ENCODE measurements at places on chromosomes 6 and 20.
A peak's percentile ranks its signal among the peaks of the same experiment; 100 is the strongest.

DNA sequence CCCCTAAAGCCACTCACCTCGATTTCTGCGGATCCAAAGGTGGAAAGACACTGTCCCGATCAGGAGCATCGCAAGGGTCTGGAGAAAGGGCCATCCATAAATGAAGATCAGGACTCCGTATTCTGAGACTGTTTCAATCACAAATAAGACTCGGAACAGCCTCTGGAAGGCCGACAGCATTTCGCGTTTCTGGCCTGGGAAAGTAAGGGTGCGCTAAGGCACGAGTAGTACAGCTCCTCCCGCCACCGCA is 44.6 kb downstream of the DPPA5 start:
- DNase-seq = no peak

GRCh38 chr20:52379723-52380336 is 188.3 kb upstream of the ZFP64 start:
- DNase-seq = peak; percentile 7

DNA sequence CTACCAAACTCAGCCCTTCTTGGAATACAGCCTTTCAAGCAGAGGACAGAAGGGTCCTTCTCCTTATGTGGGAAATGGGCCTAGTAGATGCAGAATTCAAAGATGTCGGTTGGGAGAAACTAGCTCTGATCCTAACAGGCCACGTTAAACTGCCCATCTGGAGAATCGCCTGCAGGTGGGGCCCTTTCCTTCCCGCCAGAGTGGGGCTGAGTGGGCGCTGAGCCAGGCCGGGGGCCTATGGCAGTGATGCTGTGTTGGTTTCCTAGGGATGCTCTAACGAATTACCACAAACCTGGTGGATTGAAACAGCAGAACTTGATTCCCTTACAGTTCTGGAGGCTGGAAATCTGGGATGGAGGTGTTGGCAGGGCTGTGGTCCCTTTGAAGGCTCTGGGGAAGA is 9.1 kb downstream of the MAPK13 start:
- no peak for DNase-seq

DNA sequence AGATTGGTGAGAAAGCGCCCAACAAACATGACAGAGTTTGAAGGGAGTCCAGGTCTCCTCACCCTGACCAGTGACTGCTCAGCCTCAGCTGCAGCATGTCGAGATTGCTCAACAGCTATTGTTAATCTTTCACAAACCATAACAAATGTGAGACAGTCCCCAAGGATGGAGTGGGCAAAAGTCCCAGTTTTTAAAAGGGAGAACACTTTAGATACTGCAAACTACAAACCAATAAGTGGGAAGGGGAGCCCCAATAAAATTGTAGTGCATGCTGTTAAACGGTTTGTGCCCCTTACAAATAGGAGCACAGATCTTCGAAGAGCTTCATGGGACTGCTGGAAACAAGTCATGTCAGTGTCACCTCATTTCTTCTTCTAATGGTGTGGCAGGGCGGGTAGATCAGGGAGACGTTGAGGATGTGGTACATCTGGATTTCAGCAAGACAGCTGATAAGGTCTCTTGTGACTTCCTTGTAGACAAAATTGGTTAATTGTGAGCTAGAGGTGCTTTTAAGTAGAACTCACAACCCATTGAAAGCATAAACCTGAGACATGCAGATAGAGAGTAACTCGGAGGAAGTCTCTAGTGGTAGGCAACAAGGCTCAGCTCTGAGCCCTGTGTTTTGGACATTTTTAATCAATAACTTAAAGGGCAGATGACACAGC is 134.0 kb upstream of the ARMC2 start:
- DNase-seq = no peak

- no peak for DNase-seq
These were observed 76.5 kb downstream of the STMND1 start for GRCh38 chr6:17178326-17178725.

DNA sequence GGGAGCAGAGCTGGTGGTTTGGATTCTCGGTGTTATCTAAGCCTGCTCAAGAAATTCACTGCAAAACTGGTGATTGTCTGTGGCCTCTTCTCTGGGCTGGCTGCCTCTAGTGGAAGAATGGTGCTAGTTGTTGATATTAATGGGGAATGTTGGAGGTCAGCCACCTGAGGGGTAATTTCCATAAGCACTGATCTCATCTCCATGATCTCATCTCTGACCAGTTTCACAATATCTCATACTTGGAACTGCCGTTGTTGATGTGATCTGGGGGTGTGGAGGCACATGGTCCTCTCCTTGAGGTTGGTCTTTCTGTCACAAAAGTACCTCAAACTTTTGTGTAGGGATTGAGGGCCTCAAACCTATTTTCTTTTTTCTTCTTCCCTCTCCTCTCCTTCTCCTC is 102.6 kb downstream of the CD109 start:
- no peak for DNase-seq

GRCh38 chr6:142803495-142804058 is 141.4 kb downstream of the HIVEP2 start:
- DNase-seq = no peak

DNA sequence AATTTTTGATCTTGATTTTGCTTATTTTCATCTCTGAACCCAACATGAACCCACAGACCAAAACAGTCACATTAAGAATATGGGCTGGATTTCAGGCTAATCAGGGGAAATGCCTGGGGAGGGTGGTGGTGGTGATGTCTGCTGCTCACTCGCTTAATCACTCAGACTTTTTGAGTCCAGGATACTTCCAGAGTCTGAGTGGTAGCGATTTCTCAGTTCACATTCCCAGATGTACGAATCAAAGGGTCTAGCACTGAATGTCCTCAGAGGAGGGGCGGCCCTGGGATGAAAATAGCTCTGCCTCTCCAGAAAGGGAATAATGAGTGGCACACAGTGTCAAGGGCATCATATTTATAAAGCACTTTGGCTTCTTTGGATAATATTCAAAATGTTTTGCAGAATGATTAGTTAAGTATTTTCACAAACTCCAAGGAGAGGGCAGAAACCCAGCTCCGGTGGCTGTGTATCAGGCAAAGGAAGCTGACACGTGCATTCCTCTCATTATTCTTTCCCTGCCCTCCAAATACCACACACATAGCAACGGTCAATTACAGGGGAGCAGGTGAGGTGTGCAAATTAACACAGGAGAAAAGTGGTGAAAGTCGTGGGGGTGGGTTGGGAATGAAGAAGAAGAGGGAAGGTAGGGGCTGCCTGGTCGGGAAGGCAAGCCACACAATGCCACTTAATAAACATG is 345.2 kb upstream of the RSPO3 start:
- DNase-seq = no peak

GRCh38 chr6:159092631-159093030 is 47.8 kb upstream of the TAGAP start:
- DNase-seq = no peak

DNA sequence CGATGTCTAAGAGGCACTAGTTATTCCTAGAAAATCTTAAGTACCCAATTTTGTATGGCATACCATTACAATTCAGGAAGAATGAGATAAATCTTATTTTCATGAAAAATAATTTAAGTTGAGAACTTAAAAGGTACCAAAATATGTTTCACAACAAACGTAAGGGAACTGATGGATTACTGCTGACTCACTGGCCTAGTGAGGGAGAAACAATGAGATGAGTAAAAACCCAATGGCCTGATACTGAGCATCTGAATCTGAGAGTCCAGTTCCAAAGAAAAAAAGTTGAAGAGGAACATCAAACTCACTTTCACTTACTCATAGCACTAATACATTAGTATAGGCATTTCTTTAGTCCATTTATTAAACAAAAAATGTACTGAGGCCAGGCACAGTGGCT is 56.0 kb downstream of the MDN1 start:
- no peak for DNase-seq

DNA sequence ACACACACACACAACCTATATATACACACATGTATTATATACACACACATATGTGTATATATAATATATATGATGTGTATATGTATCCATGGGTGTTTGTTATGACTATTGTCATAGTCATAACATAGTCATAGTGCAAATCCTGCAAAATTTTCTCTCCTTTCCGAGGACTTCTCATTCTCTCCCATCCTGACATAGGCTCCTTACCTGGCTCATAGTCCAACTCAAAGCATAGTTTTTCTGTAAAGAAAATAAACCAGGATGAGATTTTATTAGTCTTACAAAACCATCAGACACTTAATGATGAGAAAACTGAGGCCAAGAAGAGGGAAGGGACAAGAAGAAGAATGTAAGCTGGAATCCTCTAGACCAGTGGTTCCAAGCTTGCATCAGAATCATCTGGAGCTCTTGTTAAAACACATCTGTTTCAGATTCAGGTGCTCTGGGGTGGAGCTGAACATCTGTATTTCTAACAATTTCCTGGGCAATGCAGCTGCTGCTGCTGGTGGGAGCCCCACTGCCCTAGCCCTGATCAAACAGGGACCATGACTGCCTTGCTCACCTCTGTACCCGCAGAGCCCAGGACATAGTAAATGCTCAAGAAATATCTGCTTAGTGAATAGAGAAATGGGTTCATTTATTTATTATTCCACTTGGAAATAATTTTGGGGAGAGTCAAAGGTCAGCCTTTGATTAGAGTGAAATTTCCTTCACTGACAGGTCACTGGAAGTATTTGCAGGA is 5.3 kb downstream of the TRIM10 start:
- no peak for DNase-seq

- no peak for DNase-seq
These were observed 68.6 kb downstream of the TRAM2 start for GRCh38 chr6:52508261-52508739.

DNA sequence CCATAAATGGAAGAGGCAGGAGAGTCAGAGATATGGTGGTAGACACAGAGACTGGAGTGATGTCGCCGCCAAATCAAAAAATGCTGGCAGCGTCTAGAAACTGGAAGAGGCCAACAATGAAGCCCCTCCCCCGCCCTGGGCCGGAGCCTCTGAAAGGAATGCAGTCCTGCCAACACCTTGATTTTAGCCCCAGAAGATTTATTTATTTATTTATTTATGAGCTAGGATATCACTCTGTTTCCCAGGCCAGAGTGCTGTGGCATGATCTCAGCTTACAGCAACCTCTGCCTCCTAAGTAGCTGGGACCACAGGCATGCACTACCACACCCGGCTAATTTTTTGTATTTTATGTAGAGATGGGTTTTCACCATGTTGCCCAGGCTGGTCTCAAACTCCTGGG is 82.6 kb upstream of the CCDC167 start:
- no peak for DNase-seq

GRCh38 chr6:163369141-163369540 is 45.4 kb upstream of the QKI start:
- no peak for DNase-seq

DNA sequence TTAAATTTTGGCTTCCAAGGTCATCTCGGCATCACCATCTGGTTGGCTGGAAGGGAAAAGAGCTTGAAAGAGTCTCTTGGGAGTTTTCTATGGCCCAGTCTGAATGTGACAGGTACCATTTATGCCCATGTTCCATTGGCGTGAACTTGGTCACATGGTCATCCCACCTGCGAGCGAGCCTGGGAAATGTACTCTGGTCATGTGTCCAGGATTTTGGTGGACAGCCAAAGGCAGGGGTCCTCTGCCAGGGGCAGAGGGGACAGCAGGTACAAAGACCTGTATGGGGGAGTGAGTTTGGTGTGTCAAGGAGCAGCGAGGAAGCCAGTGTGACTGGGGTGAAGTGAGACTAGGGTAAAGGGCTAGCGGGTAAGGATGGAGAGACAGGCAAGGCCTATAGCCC is 112.6 kb downstream of the CDC5L start:
- DNase-seq = no peak

DNA sequence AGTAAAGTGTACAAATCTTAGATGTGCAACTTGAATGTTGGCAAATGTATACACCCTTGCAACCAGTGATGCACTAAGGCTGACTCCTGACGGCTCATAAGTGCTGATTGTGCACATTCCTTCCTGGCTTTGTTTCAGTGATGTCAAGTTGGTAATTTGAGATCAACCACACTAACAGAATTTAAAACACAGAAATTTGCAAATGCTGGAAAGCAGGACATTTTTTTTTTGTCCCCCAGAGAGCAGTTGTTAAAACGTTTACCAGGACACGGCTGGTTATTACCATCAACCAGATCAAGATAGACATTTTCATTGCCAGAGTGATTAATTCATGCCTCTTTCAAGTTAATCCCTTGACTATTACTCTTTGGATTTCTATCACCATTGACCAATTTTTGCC is 735.6 kb downstream of the RFPL4B start:
- no peak for DNase-seq

DNA sequence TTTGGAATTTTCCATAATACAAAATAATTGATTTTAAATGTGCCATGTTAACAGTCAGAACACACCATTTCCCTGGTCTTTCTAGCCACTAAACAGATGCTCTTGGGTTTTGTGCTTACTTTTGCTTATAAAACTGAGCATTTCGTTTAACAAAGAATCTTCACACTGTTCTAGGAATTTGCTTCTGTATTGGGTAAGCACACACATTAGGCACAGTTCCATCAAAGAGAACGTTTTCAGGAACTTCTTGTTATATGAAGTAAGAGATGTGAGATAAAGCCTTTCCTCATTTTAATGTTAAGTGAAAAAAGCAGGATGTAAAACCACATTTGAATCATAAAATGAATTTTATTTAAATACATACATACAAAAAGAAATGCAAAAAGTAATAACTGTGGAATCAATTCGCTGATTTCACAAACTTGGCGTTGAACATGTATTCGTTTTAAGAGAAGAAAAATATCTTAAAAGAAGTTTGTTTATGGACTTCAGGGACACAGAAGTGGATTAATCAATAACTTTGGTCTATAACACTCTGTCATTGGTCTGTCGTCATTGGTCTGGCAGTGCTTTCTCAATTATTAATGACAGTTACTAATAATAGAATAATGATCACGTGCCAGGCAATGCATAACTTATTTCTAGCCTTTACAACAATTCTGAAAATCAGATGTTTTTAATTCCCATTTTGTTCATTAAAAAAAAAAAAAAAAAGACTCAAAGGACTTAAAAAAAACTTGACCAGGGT is 199.9 kb upstream of the PRDM1 start:
- DNase-seq = no peak

DNA sequence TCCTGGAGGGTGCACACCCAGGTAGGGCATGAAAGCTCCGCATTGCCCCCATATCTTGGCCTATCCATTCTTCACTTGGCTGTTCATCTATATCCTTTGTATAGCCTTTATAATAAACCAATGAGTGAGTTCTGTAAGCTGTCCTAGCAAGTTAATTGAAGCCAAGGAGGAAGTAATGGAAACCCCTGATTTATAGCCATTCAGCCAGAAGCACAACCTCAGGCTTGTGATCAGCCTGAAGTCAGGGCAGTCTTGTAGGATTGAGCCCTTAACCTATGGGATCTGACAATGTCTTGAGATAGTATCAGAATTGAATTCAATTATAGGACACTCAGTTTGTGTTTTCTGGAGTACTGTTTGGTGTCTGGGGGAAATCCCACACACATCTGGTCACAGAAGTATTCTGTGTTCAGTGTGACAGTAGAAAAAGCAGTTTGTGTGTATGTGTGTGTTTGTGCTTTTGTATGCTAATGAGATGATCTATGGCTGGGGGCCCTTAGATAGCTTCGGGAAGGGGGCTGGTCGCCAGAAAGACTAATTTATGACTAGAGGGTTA is 5.7 kb downstream of the NT5E start:
- DNase-seq = no peak

GRCh38 chr20:9031991-9032390 is 36.9 kb upstream of the PLCB4 start:
- no peak for DNase-seq
